ENCODE measurements at places on chromosomes 13 and 19.

DNA sequence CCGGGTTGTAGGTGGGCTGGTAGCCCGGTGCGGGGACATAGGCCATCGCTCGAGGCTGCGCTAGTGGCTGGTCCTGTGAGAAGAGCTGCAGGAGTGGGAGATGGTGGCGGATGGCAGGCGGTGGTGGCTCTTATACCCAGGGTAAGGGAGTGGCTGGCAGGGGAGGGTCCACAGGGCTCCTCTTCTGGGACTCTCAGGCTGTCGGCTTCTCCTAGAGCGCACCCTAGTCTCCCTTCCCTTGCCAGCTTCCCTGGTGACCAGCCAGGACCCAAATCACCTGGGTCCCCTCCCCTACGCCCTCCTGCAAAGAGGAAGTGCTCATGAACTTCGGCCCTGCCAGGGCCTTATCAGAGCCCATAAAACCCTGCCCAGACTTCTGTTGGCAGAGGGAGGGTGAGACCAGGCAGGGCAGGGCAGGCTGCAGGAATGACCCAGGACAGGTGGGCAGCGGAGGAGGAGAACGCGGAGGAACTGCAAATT, at the start of gene LGALS4:
LGALS4 (minus strand) TSS at position 105 of the 480 bp plus-strand sequence; CDS start at position 46, 59 bp downstream.
- no peak for DNase-seq

DNA sequence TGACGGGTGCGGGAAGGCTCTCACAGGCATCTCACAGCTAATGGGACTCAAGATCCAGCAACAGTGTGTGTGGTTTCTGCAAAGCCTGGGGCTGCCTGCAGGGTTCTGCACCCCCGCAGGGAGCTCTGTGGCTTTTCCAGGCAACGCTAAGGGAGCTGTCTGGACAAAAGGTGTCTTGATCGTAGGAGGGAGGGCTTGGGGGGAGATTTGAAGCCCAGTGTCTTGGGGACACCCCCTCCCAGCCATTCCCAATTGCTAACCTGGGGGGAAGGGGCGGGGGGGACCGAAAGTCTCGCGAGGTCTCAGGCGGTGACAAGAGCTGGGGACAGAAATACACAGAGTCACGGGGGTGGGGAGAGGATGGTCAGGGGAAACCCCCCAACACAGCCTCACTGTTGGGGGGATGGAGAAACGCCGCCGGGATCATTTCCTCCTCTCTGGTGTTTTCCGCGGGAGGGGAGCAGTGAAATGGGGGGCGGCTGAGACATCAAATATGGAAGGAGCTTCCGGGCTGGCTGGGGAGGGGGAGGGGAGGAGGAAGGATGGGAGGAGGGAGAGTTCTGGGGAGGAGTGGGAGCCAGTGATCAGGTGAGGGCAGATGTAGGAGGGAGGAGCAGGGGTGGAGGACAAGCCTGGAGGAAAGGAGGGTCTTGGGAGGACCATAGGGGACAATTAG, 13.3 kb downstream of the KCNC3 start:
- DNase-seq = no peak

- no peak for DNase-seq
Measured at GRCh38 chr13:60441761-60442160, 44.7 kb downstream of the TDRD3 start.

DNA sequence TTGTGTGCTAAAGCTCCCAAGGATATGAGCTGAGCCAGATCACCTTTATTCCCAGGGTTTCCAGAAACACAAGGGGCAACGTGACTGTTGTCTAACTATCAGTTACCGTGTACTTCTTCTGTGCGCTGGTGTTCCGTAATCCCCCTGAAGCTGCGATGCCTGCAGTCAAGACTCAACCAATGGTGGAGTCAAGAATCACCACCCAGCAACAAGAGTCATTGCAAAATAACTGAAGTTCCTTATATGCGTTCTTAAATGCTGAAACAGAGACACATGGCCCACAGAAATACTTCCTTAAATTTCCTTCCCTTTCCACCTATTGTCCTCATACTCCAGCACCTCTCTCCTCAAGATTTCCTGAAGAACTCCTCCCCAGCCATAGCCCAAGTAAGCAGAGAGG, 200.2 kb downstream of the KATNAL1 start:
- DNase-seq = no peak

DNA sequence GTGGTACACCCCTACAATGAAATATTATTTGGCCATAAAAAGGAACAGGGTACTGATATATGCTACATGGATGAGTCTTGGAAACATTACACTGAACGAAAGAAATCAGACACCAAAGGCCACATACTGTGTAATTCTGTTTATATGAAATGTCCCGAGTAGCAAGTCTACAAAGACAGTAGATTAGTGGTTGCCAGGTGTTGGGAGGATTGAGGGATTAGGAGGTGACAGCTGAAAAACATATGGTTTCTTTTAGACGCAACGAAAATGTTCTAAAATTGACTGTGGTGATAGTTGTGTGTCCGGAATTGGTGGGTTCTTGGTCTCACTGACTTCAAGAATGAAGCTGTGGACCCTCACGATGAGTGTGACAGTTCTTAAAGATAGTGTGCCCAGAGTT, 35.1 kb downstream of the IL17D start:
- DNase-seq = no peak

DNA sequence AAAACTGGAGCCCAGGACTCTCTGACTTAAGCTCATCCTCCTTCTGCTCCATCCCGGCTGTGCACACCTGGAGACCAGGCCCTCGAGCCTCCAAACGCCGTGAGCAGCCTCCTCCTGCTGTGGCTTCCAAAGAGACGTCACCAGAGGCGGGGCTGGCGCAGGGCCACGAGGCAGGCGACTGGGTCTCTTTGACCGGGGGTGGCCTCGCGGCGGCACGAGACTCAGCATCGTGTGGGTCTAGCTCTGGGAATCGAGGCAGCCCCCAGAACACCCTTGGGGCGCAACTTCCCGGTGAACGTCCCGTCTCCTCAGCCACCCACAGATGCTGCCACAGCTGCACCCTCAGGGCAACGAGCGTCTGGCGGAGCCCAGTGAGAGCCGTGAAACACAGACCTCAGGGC, 22.8 kb downstream of the RASA3 start:
- no peak for DNase-seq

DNA sequence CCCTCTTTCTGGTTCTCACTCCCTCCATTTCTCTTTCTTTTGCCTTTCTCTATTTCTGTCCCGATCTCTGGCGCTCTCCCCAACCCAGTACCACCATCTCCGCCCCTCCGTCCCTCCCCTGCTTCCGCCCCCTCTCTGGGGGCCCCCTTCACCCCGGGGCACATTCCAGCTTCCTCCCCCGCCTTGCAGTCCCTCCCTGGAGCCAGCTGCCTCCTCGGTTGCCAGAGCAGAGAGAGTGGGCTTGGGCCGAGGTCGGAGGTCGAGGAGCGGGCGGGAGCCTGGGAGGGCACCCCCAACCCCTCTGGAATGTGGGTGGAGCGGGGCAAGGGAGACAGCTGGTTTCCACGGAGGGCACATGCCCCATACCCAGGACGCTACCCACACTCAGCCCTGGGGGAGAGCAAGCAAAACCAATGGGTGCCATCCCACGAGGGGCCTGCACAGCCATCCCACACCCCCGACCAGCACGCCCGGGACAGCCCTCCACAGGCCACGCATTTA, 6.5 kb upstream of the CIRBP start:
- no peak for DNase-seq

- DNase-seq = no peak
Measured at GRCh38 chr19:18425515-18426415, 6.6 kb downstream of the SSBP4 start.

DNA sequence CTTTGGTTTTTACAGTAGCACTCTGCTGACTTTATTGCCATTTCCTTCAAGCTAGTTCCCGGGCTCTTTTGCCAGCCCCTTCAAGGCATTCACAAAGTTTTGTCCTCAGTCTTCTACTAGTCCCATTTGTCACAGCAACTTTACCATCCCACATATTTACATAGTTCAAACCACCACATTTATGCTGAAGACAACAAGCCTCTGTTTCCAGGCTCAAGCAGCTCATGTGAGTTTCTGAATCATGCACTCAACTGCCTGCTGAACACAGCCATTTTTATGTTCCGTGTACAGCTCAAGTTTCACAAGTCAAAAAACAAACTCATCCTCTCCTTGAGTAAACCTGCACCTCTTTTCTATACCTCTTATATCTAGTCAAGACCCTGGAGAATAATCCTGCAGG, 977.0 kb upstream of the SLC10A2 start:
- DNase-seq = no peak

DNA sequence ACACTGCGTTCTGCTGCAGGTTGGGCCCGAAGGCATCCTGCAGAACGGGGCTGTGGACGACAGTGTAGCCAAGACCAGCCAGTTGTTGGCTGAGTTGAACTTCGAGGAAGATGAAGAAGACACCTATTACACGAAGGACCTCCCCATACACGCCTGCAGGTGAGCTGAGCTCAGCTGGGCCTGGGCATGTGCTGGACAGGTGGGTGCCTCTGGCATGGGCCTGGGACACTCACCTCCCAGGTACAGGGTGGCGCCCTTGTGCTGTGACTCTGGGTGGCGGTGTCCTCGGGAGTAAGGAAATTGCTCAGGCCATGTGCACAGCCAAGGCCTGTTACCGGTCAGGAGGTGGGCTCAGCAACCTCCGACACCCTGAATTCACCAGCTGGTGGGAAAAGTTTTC, 14.2 kb downstream of the UPF1 start:
- DNase-seq = no peak

GRCh38 chr13:79502859-79503468, 22.0 kb downstream of the NDFIP2 start:
- no peak for DNase-seq

GRCh38 chr19:29277102-29277501, 64.2 kb upstream of the UQCRFS1 start:
- DNase-seq = no peak

DNA sequence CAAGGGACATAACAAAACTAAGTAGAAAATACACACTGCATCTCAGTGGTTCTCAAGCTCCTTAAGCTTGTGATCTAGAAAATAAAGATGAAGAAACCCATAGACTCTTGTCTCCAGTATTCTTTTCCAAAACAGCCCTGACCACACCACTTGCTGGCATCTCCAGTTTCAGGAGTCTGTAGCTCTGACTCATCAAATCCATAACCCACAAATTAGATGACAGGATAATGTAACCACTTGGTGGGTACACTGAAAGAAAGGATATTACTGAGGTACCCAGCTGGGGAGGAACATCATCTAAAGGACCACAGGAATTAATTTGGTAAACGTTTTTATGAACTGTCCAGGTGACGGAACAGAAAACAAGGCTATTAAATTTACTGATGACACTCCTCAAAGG, 214.7 kb downstream of the VWA8 start:
- DNase-seq = peak; percentile 6

DNA sequence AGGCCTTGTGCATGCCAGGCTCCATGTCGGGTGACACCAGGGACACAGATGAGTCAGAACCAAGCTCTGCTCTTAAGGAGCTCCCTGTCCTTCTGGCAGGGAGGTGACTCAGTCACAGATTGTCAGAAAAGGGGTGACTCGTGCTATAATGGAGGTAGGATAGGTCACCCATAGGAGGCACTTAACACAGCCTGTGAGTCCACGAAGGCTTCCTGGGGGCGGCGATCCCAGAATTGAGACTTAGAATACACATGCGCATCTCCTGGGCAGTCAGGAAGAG, 19.6 kb downstream of the FUZ start:
- no peak for DNase-seq

GRCh38 chr19:38989066-38989605, 13.6 kb upstream of the FBXO17 start:
- no peak for DNase-seq

DNA sequence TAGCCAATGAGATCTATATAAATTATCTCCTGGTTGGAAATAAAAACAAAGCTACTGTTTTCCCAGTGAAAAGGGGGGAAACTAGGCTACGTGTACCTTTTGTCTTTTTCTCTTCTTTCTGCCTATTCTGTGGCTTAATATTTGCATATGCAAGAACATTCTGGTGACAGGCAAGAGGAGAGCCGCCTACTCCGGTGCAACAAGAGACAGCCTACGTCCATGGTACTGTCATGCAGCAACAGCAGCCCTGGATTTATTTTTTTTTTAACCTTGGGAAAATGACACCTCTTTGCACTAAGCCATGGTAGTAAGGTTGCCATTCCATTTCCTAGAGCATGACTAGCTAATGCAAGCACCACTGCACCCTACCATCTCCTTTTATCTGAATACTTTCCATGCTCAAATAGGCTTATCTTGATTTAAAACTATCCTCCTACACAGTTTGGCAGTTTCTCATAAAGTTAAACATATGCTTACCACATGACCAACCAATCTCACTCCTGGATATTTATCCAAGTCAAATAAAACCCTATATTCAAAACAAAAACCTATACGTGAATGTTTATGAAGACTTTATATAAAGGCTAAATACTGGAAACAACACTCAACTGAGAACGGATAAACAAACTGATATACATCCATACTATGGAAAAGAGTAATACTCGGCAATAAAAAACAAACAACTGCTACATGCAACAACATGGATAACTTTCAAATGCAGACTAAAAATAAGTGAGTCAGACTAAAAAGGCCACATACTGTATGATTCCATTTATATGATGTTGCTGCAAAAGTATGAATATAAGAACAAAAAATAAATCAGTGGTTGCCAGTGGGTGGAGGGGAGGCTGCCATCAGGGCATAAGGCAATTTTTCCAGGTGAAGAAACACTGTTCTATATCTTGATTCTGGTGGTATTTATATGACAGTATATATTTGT, 17.3 kb downstream of the NUFIP1 start:
- DNase-seq = no peak

DNA sequence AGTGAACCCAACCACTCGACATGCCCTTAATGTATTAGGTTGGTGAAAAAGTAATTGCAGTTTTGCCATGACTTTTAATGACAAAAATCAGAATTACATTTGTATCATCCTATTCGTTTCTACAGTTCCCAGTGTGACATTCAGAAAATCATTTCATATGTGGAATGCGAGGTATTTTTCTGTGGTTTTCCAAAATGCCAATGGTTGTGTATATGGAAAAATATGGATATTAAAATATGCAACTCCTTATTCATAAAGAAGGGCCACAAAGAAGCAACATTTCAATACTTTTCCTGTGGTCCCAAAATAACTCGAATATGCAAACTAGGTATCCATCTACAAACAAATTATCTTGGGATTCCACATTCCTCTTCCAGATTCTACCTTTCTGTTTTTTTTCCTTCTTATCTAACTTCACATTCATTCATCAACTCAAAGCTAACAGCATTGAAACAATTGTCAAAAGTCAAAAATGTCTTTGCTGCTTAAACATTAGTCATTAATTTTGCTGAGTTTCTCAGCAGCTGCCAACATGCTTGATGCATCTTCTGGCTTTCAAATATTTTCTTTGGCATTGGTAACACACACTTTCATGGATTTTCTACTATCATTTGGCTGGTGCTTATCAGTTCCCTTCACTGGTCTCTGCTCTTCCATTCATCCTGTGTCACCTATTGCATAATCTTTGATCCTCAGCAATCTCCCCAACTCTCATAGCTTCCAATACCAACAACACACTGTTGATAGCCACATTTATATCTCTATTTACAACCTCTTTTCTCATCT, 1445.4 kb downstream of the EFNB2 start:
- no peak for DNase-seq

GRCh38 chr13:27271570-27272096, 1.0 kb downstream of the RASL11A start:
- no peak for DNase-seq

DNA sequence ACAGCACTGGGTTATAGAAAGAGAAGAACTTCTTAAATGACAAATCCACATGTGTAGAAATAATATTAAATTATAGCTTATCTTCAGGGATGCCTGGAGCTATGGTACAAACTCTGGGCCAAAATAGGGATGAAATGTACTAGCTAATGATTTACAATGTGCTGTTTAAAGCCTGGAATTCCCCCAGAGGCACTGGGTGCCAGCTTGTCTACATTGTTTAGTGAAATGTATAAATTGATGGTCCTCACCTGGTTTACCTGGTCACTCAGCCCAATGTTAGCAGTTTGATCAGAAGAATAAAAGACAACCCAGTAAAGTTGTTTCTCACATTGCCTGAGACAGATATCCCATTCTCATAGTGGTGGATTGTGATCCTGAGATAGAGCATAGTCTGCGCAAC, 597.2 kb downstream of the DIAPH3 start:
- no peak for DNase-seq
